ENCODE measurements at places on chromosomes 6 and 20.

GRCh38 chr6:166615059-166615770 lies 11.8 kb downstream of the RPS6KA2 start:
- DNase-seq = no peak

- no peak for DNase-seq
These were observed 134.8 kb upstream of the BEND6 start for GRCh38 chr6:56820060-56820459.

GRCh38 chr20:50224531-50225255 lies 34.1 kb downstream of the CEBPB start:
- peak; percentile 49 for DNase-seq

DNA sequence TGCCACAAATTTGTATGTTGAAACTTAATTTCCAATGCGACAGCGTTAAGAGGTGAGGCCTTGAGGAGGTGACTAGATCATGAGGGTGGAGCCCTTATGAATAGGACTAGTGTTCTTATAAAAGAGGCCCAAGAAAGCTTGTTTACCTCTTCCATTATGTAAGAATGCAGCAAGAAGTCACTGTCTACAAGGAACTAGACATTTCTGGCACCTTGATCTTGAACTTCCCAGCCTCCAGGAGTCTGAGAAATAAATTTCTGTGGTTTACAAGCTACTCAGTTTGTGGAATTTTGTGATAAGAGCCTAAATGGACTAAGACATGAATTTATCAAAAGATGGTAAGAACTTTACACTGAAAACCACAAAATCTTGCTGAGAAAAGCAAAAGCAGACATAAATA lies 173.6 kb upstream of the SGK1 start:
- DNase-seq = no peak

DNA sequence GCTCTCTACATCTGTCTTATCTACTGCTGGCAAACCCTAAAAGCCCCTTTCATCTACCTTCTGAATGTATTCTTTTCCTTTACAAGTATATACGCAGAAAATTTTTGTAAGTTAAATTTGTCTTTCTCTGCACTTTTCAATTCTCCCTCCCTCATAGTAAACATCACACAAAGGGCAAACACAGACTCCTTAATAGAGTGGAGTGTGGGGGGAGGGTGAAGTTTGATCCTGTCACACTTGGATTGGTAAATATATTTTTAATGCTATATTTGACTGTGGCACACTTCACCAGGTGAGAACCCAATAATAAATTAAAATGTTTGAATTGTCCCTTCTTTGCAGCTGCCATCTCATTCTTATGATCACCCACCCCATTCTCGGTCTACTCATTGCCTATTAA lies 33.2 kb upstream of the PAQR8 start:
- no peak for DNase-seq

- no peak for DNase-seq
These were observed 32.6 kb downstream of the SIM1 start for GRCh38 chr6:100432136-100432535.

GRCh38 chr6:170235391-170236125 lies 55.3 kb downstream of the DLL1 start:
- no peak for DNase-seq

- no peak for DNase-seq
These were observed 837 bp upstream of the MAD2L1BP start for GRCh38 chr6:43634702-43635303.

- DNase-seq = no peak
These were observed 186.3 kb downstream of the EDN1 start for GRCh38 chr6:12476484-12476883.

DNA sequence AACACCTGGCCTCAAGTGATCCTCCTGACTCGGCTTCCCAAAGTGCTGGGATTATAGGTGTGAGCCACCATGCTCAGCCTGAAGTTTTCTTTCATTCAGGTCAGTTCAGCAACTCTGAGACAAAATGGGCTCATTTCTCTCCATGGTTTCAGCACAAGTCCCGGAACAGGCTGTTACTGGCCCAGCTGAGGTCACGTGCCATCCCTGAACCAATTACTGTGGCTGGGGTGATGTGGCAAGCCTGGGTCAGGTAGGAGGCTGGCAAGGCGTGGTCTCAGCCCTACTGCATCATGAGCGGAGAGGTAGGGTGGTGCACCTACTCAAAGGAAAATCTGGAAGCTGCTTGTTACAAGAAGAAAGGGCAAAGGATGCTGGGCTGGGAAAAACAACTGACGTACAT lies 326.4 kb downstream of the KIF16B start:
- no peak for DNase-seq

- no peak for DNase-seq
These were observed 31.1 kb downstream of the CDKAL1 start for GRCh38 chr6:20565342-20565741.

- no peak for DNase-seq
These were observed 29.1 kb upstream of the TULP1 start for GRCh38 chr6:35541836-35542235.

- DNase-seq = no peak
These were observed 26.4 kb upstream of the DLGAP4 start for GRCh38 chr20:36279776-36280175.

DNA sequence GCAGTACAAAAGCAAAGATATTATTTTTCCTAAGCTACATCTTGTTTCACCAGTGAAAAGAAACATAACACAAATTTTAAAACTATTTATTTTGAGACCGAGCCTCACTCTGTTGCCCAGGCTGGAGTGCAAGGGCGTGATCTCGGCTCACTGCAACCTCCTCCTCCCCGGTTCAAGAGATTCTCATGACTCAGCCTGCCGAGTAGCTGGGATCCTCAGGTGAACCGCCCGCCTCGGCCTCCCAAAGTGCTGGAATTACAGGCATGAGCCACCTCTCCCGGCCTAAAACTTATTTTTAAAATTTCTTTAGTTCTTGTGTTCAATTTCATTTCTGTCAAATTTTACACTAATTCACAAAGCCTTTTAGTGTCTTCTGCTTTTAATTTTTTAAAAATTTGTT lies 5.9 kb downstream of the SRSF12 start:
- no peak for DNase-seq

- DNase-seq = no peak
These were observed 1.7 kb upstream of the C6orf141 start for GRCh38 chr6:49548613-49549304.

GRCh38 chr6:25051083-25051482 lies 115.3 kb upstream of the RIPOR2 start:
- no peak for DNase-seq

DNA sequence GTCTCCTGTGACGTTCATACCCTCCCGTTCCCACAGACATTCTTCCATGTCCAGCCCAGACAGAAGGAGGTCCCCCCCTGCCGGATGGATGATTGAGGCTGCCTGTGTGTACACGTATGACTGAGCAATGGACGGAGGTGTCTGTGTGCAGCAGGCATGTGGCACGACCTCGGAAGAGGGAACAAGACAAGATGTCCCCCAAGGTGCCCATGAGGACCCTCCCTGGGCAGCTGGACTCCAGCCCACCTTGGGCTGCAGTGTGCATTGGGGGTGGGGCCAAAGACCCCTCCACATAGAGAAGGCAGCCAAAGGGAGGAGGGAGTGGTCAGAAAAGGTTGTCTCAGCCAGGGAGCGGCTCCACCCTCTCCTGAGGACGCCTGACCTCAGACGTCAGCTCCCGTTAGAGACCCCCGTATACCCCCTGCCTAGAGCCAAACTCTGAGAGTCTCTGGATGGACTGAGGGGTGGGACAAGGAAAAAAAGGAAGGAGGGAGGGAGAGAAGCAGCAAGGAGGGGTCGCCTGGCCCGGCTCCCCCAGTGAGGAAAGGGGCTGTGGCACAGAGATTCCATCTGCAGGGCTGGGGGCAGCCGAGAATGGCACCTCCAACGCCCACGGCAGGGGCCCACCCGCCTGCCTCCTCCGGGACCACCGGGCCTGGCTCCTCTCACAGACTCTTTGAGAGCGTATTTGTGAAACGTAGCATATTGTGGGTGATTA lies 92.9 kb upstream of the BHLHE23 start:
- no peak for DNase-seq

DNA sequence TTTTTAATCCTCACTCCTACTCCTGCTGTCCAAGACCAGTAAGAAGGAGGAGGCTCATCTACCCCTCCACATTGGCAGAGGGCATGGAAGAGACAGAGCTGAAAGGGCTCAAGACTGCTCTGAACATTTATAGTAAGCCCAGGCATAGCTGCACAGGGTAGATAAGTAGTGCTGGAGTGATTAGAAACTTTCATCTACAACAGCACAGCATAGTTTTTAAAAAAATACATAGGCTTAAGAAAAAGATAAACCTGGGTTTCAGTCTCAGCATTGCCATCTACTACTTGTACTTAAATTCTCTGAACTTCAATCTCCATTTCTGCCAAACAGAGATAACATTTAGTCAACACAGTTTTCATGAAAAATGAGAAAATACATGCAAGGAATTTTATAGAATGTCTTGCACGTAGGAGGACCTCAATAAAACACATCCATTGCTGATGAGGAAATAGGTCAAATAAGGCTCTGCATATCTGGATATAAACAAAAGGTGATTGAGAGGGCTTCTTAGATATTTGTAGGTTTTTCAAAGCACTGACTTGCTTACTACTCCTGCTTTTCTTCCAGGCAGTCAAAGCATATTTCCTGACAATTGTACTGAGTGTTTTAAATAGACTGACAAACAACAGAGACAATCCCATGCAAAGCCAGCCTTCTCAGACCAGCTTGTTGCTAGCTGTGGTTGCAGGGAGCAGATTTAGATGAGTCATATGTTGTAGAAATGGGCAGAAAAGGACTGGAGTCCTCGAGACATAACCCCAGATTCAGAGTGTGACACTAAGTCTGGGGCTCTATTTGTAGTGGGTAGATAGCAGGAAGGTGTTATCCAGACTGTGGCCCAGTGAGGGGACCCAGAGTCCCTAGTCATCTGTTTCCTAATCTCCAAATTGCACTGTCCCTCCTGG lies 107.4 kb upstream of the TAB2 start:
- no peak for DNase-seq

DNA sequence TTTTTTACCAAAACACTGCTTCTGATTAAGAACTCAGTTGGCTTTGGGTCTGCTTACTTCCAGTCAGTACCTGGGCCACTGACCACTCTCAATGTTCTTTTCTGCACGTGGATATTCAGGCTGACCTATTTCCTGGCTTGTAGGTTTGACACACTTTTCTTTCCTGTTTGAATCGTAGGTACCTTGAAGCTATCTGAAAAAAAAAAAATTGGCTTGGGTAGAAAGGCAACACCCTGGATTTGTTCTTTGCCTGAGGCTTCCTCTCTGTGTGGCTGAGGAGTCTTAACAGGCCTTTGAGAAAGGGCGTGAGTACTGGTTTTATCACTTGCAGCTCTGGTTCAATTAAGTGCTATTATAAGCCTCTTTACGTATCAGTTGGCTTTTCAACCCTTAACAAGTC lies 60.6 kb upstream of the IL20RA start:
- no peak for DNase-seq

DNA sequence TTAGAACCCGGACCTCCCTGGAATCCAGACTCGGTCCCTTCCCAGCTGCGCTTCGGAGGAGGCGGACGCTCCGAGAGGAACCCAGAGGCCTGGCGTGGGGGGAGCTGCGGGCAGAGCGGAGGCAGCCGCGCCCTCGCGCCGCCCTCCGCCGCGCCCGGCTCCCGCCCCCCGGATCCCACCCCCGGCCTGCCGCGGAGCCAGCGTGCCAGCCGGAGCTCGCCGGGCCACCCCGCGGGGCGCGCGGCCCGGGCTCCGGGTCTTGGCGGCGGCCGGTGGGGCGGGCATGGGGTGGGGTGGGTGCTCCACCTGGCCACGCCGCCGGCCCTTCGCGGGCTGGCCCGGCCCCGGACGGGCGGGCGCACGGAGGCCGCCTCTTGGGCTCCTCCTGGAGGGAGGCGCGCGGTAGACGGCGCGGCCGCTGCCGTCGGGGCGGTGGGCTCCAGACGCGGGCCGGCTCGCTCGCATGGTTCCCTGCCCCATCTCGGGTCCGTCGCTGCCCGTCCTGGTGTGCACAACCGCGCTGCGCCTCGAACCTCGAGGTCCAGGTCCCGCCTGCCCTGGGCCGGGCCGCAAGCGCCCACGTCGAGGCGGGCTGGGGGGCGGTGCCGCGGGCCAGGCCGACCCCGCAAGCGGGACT lies 592 bp upstream of the CDYL start:
- no peak for DNase-seq

GRCh38 chr6:42572523-42572922 lies 8.7 kb downstream of the UBR2 start:
- no peak for DNase-seq

DNA sequence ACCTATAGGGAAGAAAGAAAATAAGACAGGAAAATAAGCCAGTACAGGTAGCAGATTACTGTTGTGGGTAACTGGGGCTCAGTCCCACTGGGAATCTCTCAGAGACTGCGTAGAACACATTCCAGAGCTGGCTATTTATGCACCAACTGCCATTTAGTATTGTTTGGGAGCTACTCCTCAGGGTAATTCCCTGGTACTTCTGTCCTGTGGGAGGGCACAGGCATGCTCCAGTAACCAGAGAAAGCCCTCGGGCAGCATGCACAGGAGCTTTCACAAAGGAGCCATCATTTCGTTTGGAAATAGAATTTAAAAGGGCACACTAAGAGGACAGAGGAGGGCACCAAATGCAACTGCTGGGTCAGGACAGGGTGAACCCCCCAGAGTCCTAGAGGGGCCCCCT lies 148.0 kb upstream of the LRFN2 start:
- no peak for DNase-seq

GRCh38 chr6:110101885-110102284 lies 77.6 kb downstream of the WASF1 start:
- DNase-seq = no peak

DNA sequence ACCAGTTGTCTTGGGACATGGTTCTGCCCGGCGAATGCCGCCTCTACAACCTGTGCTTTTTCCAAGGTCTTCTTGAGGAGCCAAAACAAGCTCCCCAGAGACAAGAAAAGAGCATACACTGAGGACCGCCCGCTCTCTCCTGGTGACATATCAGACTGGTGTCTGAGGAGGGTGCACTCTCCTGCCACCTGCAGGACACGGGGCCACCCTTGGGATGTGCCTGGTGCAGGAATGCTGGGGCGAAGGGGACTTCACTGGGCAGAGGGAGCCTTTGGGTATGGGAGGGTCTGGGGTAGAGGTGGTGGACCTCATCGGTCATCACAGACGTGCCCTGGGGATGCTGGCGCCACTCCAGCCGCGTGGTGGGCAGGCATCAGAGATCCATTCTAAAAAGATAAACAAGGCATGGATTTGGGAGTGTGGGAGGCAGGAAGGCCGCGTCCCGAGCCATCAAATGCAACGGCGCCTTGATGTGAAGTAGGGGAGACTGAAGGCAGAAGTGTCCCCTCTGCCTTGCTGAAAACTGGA lies 163.3 kb downstream of the CD83 start:
- DNase-seq = no peak

- no peak for DNase-seq
These were observed 401 bp upstream of the B3GALT4 start for GRCh38 chr6:33276581-33276863.

DNA sequence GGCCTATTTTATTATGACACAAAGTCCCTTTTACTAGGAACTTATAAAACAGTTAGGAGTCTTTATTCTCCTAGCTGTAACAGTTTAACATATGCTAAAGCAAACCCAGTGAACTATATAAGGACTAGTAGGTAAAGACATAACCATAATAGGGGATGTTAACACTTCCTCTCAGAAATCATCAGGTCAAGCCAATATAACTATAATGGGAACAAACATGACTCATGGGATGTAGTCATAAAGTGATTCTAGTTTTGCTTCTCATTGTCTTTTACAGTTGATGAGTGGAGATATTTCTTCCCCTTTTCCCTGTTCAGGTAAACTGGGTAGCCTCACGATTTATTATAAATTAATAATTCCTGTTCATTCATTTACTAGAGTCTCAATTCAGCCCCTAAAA lies 9.7 kb downstream of the PTCHD4 start:
- no peak for DNase-seq

- no peak for DNase-seq
These were observed 21.9 kb upstream of the PLN start for GRCh38 chr6:118525913-118526780.

All from thoracic aorta (tissue), 2 donors.